Sigmoid colon (tissue), 7 donors: ENCODE measurements at places on chromosomes 3 and 15. TPM values are rescaled to one million over a fixed set of nuclear protein-coding genes. Genes with fewer than 3 reads are reported as not detected.

- no peak for DNase-seq
Measured at GRCh38 chr15:57059026-57059660, 140.7 kb downstream of the TCF12 start.

- DNase-seq = no peak
Measured at GRCh38 chr3:62228467-62228866, 144.9 kb downstream of the FEZF2 start.

DNA sequence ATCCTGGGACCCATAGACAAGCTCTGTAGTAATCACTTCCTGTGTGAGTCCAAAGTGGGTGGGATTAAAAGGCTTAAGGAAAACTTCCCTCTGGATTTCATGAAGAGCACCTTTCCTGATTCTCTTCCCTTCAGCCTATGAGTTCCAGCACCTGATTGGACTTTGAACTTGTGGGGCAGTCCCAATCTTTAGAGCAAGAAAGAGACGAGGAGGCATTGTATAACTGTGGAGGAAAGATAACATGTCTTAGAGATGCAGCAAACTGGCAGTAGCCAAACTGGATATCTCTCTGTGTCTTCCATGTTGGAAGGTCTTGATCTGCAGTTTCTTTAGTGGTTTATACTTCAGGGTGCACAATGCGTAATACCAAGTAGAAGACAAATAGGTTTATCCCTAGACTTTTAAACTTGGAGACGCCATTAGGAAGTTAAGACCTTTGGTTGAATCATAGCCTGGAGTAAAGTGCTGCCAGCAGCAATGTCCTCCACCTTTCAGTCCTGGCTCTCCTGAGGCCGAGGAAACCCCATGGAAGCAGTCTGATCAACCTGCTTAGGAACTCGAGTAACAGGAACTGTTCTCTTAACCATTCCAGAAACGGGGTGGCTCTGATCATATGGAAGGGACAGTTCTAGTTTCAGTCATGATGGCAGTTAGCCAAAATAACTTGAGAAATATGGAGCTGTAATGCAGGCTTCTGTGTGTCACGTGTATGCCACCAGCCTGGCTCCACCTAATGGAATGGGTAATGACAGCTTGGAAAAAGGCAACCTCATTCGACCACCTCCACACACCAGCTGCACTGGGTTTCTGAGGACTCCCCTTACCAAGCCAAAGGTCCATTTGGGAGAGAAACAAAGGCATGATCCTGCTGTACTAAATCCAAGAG lies 4.7 kb downstream of the EIF1B start:
- no peak for DNase-seq

TATDN2 gene
- 13.4 TPM for polyA plus RNA-seq

- no peak for DNase-seq
Measured at GRCh38 chr3:15585111-15585845, 16.1 kb downstream of the HACL1 start.

CPNE9 gene
- not detected for polyA plus RNA-seq

DNA sequence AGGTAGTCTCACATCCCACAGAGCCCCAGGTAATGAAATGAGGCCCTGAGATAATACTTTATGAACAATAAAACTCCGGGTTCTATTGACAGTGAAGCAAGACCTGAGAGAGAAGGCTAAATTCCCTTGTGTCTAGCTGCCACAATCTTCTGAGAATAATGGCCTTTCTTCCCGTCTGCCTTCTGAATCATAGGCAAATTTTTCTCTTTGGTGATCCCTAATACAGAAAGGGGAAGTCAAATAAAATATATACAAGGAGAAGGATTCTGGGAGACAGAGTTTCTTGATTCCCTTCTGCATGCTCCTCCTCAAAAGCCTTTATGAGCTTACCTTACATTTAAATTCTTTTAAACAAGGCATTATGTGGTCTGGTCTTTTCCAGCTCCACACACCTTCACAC lies 29.9 kb upstream of the CCR2 start:
- no peak for DNase-seq

DNA sequence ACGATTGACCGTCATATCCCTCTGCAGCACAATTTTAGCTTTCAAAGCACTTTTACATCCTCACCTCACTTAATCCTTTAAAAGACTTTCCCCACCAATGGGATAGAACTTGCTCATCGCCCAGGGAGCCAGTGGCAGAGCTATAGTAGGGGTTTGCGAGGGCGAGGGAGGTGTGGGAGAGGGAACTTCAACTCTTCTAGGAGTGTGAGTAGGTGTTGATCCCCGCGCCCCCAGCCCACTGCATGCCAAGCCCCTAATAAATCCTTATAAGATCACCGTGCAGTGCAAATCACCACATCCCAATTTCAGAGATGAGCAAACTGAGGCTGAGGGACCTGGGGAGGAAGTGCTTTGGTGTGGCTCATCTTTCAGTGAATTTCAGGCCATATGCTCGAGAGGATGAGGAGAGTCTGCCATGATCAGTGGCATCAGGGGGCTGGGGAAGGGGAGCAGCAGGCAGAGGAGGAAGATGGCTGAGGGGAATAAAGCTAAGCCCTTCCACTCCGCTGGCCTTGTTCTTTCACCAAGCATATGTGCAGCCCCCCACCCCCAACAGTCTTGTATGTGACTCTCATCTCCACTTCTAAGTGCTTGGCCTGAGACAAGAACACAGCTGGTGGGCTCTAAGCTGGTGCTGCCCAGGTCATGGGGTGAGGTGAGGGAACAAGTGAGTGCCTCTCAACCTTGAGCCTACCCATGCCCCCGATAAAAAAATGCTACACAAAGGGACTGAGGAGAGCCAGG lies 5.1 kb downstream of the INSYN1 start:
- no peak for DNase-seq

GRCh38 chr15:51190424-51191068 lies 95.8 kb upstream of the TNFAIP8L3 start:
- no peak for DNase-seq

DNA sequence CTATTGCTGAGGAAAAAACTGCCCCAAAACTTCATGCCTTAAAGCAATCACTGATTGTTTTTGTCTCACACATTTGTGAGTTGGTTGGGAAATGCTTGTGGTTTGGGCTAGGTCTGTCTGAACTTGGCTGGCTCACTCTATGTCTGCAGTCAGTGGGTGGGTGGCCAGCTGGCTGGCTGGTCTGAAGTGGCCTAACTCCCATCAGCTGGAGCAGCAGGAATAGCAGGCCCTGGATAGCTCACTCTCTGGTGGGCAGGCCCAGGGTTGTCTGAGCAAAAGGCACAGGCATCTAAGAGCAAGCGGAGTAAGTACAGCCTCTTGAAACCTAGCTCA lies 37.7 kb upstream of the PRR20G start:
- no peak for DNase-seq

H1-8 gene
- polyA plus RNA-seq = not detected

CYP1A2 gene
- polyA plus RNA-seq = not detected

- DNase-seq = peak; percentile 50
Measured at GRCh38 chr3:126268866-126269265, 88.3 kb downstream of the KLF15 start.

- no peak for DNase-seq
Measured at GRCh38 chr15:42343596-42344232, 15.6 kb upstream of the CAPN3 start.

GRCh38 chr3:101677436-101678286 lies 729 bp upstream of the ZBTB11 start:
- no peak for DNase-seq

- no peak for DNase-seq
Measured at GRCh38 chr15:55654561-55655031, 66.5 kb upstream of the PYGO1 start.

DNA sequence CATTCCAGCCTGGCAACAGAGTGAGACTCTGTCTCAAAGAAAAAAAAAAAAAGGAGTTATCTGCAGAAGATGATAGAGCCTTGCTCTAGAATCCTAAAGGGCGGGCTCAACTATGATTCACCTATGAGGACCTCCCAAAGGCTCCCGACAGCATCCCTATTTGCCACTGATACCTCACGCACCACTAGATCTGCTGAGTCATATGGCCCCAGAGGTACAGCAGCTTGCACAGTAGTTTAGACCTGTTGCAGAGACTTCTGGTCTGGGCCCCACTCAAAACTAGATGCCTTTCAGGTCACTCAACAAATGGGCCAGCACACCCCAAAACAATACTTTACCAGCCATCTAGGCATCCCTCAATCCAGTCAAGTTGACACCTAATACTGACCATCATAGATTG lies 38.1 kb upstream of the PTX3 start:
- DNase-seq = no peak

CAPN3 gene
- polyA plus RNA-seq = 11.4 TPM

SPINK8 gene
- polyA plus RNA-seq = not detected

CRABP1 gene
- polyA plus RNA-seq = not detected

FETUB gene
- polyA plus RNA-seq = not detected

DNA sequence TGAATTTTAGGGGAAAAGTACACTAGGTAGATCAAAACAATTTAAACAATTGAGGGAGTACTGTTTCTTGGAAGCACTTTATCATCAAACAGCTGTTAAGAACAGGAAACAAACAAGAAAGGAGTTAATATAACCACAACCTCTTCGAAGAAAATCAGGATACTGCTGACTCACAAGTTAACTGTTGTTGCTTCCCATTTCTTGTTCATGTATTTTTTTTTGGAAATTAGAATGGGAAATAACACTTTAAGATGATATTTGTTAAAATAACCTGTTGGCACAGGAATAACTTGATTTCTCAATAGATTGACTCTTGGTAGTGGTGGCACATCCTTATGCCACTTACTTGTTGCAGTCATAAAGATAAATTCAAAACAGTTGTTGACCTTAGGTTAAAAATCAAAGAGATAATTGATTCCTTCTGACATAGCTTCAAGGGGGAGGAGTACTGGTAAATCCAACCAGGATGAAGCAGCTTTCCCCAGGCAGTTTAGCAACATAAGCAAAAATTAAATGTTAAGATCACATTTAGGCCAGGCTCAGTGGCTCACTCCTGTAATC lies 3.3 kb downstream of the BNIP2 start:
- DNase-seq = no peak

FANCD2OS gene
- not detected for polyA plus RNA-seq

PAK6 gene
- 2.8 TPM for polyA plus RNA-seq

DNA sequence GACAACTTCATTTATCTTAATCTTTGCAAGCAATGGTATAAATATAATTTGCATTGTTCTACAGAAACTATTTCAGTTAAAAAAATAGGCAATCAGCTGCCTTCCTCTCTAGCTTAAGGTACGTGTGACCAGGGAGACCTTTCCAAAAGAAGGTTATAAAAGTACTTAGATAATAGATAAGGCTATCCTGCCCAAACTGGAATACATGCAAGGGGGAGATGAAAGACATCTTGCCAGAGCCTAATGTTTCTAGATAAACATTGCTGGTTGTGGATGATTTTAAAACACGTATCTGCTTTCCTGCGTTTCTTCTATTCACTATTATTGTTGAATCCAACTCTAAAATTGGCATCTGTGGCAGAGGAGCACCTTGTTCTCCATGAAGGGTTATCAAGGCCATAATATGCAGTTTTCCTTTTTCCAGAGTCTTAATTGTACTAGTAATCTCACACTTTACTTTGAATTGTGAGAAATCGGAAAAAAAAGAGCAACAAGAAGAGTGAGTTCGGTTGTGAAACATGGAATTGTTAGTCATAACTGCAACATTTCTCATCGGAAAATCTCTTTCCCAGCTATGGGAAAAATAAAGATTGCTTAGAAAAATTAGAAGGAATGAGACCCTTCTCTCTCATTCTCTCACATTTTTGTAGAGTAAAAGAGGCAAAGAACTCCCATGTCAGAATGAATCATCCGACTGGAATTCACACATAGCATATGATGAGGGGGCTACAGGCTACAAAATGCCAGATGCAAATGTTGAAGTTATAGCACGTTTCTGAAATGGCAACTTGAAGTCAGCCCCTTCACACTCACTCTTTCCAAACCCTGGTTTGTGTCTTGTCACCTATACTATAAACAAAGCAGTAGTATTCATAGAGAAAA lies 936.1 kb upstream of the NR2F2 start:
- no peak for DNase-seq

GOLGA8J gene
- polyA plus RNA-seq = not detected

- peak; percentile 36 for DNase-seq
Measured at GRCh38 chr3:13491206-13491974, 11.3 kb downstream of the HDAC11 start.

- peak; percentile 44 for DNase-seq
Measured at GRCh38 chr3:66393333-66394005, 107.4 kb downstream of the LRIG1 start.

DNA sequence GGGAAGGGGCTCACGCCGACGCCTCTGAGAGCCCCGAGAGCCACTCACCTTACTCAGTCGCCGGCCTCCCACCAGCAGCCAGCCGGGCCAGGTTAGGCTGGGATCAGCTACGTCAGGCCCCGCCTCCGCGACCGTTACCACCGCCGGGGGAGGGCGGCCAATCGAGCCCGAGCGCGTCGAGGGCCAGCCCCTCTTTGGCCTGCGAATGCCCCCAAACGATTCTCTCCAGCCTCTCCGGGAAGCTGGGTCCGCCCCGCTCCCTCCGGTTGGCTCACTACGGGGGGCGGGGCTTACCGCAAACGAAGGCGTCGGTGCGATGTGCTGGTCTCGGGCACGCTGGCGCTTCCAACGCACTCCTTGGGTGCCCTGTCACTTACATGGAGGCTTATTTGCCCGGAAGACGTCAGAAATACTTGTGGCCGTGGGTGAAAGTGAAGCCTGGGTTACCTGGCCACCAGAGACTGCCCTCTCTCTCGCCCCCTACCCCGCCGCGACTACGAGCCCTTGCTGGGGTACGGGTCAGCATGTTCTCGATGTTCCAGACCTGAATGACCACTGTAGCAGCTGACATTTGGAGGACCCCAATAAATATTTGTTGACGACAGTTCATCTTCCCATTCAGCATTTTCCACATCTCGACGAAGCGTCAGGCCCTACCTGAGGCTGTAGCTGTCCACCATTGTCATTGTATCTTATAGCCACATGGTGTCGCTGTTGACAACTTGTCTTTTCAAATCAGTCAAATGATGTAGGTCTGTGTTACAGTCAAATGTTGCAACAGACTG lies at the start of gene CEP70:
Gene CEP70 (minus strand): TSS at position 111 of the 785 bp plus-strand sequence. CDS start 21,333 bp downstream, outside the sequence.
- peak; percentile 98 for DNase-seq

- peak; percentile 79 for DNase-seq
Measured at GRCh38 chr3:42843713-42844411, 31.8 kb downstream of the CYP8B1 start.

GRCh38 chr3:149291178-149291577 lies 42.3 kb downstream of the TM4SF18 start:
- no peak for DNase-seq

DNA sequence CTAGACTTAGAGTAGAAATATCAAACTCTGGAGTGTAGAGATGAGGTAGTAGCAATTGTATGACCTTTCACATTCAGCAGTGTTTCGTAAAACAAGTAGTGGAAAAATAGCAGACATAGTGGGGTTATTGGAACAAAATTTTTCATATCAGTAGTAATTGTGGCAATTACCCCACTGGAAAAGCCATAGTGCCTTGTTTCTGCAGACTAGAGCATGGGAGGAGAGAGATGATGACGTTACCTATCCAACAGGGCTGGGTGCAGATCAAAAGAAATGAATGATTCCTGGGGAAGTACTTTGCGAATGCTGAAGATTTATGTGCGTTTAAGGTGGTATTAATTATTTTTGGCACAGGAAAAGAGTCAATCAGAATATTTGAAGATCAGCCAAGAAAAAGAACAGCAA lies 147.0 kb upstream of the LRRFIP2 start:
- no peak for DNase-seq

FOXL2 gene
- not detected for polyA plus RNA-seq

DNA sequence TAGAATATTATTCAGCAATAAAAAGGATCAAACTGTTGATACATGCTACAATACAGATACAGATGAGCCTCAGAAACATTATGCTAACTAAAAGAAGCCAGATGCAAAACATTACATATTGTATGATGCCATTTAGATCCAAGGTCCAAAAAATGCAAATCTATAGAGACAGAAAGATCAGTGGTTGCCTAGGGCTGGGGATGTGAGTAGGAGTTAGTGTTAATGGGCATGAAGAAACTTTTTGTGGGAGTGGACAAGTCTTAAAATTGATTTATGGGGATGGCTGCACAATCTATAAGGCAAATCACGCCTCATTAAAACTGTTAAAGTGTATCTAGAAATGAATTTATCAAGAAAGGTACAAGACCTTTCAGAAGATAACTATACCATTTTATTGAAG lies 45.0 kb downstream of the EHHADH start:
- no peak for DNase-seq
